Stimulated activated CD4-positive, alpha-beta T cell treated with anti-CD3 and anti-CD28 coated beads, Interleukin-15, amount 100 ng/mL, for 1 hour (primary cell): ENCODE measurements at places on chromosomes 7 and 10.

GRCh38 chr7:103348452-103348851 lies 1.0 kb downstream of the PSMC2 start:
- DNase-seq: no peak

GRCh38 chr10:62735464-62736167 lies 68.9 kb upstream of the ADO start:
- DNase-seq: no peak

DNA sequence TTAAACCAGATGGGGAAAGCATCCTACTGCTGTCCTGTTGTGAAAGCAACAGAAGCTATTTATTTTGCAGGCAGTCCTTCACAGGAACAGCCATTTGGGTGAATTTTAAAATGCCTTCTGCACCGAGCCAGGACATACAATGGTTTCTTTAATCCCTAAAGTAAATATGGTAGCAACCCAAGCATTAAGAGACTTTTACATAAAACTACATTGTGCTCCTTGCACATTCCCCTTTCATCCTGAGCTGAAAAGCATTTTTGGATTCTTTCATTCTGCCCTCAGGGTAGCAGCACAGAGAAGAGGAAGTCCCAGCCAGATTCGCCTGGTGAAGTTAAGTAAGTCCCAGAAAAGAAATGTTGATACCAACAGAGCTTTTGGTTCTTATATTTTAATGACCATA lies 84.0 kb upstream of the FAM3C start:
- DNase-seq: no peak

- no peak for DNase-seq
Measured at GRCh38 chr7:50190776-50191175, 97.7 kb upstream of the ZPBP start.

DNA sequence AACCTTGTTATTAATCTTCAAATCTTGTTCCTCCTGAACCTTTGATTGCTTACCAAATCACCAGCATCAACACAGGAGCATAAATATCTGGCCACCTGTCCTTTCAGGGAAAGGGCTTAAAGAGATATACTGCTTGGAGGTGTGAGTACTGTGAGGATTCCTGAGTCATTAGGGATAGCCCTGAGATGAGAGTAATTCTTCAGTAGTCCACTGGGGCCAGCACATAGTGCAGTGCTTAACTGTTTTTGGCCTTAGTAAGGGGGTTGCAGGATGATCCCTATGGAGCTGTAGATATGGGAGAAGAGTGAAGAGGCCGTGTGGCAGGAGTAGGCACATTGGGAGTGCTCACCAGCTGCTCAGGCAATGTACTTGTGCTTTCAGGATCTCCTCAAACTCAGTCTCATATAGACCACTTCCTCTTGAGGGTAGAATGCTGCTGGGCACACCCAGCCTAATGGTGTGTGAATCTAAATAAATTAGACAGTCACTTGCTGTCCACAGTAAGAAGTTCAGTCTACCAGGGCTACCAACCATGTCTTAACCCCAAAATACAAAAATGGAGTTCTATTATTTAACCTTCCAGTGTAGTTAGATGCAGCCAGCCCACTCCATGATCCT lies 26.5 kb upstream of the GPR141 start:
- DNase-seq: no peak

GRCh38 chr10:20911626-20912025 lies 14.5 kb upstream of the NEBL start:
- DNase-seq: no peak

GRCh38 chr7:69115788-69116187 lies 482.5 kb upstream of the AUTS2 start:
- no peak for DNase-seq

- DNase-seq: no peak
Measured at GRCh38 chr10:73623056-73623455, 18.2 kb downstream of the MYOZ1 start.

- DNase-seq: no peak
Measured at GRCh38 chr7:150876817-150877526, 24.7 kb downstream of the AOC1 start.

- DNase-seq: no peak
Measured at GRCh38 chr7:141558544-141559183, 7.5 kb downstream of the AGK start.
